A549 treated with Hydrocortisone at 1 μM for 4 hours (cell line): ENCODE measurements at places on chromosomes 6 and 20. TPM values are rescaled to one million over a fixed set of nuclear protein-coding genes. Genes with fewer than 3 reads are reported as not detected.

Gene PHACTR3
- 0.08 to 0.54 TPM (median 0.31 TPM) in 5 replicates for total RNA-seq

Gene MUCL3
- total RNA-seq = 0.07 to 0.15 TPM (median 0.12 TPM) in 5 replicates

Gene BPIFB2
- not detected in 5 replicates for total RNA-seq

Gene CLVS2
- 0.08 to 0.26 TPM (median 0.17 TPM) in 5 replicates for total RNA-seq

Gene MAPK13
- total RNA-seq = 0.45 to 0.93 TPM (median 0.81 TPM) in 5 replicates

Gene SIRPB1
- total RNA-seq = 0.32 to 0.71 TPM (median 0.55 TPM) in 5 replicates

Gene OR2H2
- not detected in 5 replicates for total RNA-seq

Gene MCM3
- 72.2 to 87.5 TPM (median 78.3 TPM) in 5 replicates for total RNA-seq
